ENCODE measurements at places on chromosomes 6 and 20. TPM values are rescaled to one million over a fixed set of nuclear protein-coding genes. Genes with fewer than 3 reads are reported as not detected.

DNA sequence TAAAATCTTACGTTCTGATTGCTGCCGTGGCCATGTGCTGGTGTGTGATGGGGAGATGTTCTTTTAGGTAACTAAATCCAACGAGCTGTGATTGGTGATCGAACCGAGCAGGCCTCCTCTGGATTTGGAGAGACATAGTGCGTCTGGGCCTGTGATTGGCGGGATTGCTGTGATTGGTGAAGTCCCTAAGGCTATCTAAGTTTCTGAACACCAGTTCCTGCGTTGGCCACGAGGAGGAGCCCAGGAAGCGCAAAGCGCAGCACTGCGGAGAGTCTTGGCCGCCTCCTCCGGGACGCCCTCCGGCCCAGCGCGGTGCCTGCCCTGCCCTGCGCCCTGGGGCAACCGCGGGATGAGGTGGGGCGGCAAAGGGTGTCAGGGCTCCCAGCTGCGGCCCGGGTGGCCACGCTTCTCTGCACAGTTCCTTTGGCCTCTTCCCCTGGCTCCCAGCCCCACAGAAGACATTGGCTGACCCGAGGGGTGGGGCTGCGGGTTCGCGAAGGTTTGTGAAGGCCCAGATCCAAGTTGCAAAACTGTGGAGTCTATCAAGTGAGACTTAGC is 33.0 kb downstream of the HNF4A start:
- H3K27me3 ChIP-seq, result no peaks in the 10 kb centered on the region
- H3K4me3 ChIP-seq, result no peak overlapping the region
- DNase-seq, result peak; percentile 89
- H3K36me3 ChIP-seq, result no peaks in the 10 kb centered on the region

The USP49 gene
- 10.5 TPM for total RNA-seq

The PNPLA1 gene
- 0.26 TPM for total RNA-seq

The ENPP4 gene
- 0.34 TPM for total RNA-seq

The HLA-DOB gene
- total RNA-seq, result 2.0 TPM

The DEF6 gene
- total RNA-seq, result 0.37 TPM

All from A673 (cell line).